ENCODE measurements at places on chromosomes 11 and 22.

DNA sequence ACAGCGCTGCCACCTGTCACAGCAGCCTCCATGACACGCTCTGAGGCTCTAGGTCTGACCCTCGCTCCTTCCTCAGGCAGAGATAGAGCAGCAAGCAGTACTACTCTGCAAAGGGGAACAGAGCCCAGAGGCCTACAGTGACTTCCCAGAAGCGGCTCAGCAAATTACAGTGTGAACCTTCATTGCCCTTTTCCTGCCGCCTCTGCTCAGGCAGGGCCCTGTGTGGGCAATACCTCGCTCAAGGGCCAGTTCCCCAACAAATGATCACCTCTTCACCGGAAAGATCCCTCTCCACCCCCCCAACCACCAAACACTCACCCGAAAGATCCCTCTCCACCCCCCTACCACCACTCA, 12.3 kb downstream of the KIAA0930 start:
- no peak for DNase-seq

- DNase-seq = no peak
Measured at GRCh38 chr11:111723595-111723994, 42.6 kb downstream of the PPP2R1B start.

DNA sequence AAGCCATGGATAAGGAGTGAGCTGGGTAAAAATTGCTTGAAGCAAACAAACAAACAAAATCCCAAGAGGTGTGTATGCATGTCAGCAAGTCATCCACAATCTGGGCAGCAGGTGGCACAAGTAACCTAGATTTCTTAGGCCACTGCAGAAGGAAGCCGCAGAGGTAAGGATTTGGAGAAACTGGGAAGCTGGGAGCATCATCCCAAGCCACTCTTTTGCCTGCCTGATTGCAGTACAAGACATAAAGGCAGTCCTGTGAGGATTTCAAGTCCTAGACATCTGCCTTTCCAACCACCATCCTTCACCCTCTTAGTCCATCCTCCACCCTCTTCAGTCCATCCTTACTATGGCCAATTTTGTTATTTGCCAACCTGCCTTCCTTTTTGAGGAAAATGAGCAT, 67.2 kb upstream of the BMAL1 start:
- no peak for DNase-seq

DNA sequence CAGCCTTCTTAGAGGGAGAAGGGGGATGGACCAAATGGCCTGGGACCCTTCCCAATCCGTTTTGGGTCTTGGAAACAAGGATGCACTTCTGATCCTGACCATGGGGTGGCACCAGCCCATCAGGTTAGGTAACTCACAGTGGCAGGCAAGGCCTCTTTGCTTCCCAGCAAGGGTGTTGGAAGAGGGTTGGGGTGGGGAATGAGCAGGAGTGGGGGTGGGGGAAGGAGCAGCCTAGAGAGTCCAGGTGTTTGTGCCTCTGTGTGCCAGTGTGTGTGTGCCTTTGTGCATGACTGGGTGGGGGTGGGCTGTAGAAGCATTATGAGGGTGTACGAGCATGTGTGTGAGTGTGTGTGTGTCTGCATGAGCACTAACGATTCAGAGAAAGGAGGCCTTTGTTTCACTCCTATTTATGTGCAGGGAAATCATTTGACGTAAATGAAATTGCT, 213.1 kb downstream of the INSC start:
- peak; percentile 68 for DNase-seq

GRCh38 chr22:49753276-49753890, 74.3 kb downstream of the BRD1 start:
- no peak for DNase-seq

- no peak for DNase-seq
Measured at GRCh38 chr11:99240192-99241030, 219.7 kb downstream of the CNTN5 start.

- DNase-seq = no peak
Measured at GRCh38 chr11:2448661-2449547, 4.1 kb downstream of the KCNQ1 start.

GRCh38 chr22:30483169-30483568, 11.4 kb upstream of the SEC14L3 start:
- DNase-seq = no peak

GRCh38 chr11:93221539-93221938, 23.7 kb upstream of the SLC36A4 start:
- DNase-seq = no peak

DNA sequence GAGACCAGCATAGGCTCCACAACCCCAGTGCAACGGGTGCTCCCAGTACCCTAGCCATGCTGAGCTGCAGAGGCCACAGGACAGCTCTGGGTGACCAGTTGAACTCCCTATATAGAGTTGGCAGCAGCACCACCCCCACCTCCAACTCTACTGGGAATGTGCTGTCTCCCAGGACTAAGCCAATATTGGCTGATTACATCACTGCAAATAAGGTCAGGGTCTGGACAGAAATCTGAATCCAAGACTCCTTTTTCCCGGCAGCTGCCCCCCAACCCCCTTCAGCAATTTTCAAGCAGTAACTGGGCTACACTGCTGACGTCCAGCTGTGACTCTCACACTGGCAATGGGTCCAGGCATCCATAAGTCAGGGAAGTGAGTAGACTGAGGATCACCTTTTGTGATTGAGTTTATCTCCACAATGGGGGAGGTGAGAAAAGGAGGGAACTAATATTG, at the start of gene HPX:
TSS of gene HPX (minus strand) at position 82 of the 453 bp plus-strand sequence. CDS start at position 58, 24 bp downstream.
- DNase-seq = no peak

- DNase-seq = no peak
Measured at GRCh38 chr11:105582497-105582896, 27.4 kb upstream of the GRIA4 start.

DNA sequence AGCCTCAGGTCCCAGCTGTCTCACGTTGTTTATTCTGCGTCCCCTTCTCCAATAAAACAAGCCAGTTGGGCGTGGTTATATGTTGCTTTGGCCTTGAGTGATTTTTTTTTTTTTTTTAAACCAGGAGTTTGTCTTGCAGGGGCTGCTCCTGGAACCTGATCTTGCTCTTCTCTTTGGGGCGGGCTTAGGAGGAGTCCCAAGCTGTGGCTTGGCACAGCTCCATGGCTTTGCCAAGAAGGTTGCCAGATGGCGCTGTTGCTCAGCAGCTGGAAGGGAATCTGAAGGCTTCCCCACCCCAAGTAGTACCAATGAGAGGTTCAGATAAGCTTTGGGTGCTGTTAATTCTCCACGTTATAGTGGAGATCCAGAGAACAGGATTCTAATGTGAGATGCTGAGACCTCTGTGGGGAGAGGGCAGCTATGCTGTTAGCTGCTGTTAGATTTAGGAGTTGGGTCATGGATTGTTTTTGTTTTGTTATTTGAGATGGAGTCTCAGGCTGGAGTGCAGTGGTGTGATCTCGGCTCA, 2.0 kb upstream of the FERMT3 start:
- DNase-seq = peak; percentile 68

GRCh38 chr11:115736146-115736545, 231.9 kb upstream of the CADM1 start:
- no peak for DNase-seq

DNA sequence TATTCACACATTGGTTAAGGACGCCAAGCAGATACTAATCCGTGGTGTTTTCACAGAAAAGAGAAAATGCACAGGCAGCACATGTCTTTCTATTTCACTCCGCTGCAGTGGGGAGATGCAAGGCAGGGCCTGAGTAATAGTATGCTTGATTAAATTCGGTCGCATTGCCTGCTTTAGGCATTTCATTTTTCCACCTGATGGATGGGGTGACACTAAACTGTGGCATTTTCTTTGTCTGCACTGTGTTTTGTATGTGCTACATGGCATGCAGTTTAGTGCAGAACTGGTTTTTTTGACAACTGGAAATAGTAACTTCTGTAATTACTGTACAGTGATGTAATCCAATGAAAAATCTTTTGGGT, 94.9 kb downstream of the SLC17A6 start:
- no peak for DNase-seq

- no peak for DNase-seq
Measured at GRCh38 chr22:38862375-38863329, 9.4 kb downstream of the CBX6 start.

DNA sequence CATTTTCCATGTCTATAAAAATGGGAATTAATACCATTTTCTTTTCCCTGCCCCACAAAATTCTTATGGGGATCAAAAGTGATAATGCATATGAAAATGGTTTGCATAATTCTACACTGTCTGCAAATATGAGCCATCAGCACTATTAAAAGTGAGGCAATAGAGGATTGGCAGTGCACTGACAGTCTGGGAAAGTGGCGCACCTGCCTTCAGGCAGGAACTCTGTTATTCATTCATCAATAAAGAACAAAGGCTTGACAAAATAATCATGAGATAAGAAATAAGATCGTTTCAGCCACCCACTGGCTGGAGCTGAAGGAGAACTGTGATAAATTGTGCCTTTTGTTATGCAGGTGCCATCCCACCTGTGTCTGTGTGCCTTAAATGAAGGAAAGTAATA, 49.5 kb downstream of the ARFGAP2 start:
- DNase-seq = no peak

DNA sequence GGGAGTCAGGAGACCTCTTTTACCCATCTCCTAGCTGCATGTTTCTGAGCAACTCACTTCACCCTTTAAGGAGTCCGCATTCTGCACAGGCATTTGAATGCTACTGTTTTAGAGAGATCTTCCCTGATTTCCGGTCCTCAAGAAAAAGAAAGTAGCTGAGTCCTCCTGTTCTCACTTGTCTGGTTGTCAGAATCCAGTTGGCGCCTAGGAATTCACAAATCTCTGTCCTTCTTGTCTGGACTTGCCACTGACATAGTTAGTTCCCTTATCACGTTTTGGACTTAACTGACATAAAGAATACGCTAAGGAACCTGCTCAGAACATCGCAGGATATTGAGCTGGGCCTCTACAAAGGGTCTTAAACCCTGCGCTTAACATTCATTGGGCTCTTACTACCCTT, 61.3 kb upstream of the OR5P2 start:
- no peak for DNase-seq

- no peak for DNase-seq
Measured at GRCh38 chr11:103850419-103851165, 185.8 kb upstream of the DDI1 start.

- DNase-seq = no peak
Measured at GRCh38 chr22:17481424-17481823, 81.9 kb upstream of the SLC25A18 start.

DNA sequence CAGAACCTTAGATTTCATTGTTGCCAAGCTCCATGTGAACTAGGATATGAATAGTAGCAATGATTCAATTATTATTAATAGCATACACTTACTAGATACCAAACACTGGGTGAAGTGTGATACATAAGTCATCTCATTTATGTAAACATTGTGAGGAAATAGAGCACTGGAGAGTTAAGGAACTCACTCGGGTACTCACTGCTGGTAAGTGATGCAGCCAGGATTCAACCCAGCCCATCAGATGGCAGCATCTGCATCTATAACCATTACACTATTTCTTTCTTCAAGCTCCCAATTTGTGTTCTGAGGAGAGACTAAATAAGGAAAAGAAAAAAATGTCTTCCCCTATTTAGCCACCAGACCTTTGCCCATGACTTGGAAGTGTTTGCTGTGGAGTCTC, 10.2 kb upstream of the ALG8 start:
- DNase-seq = peak; percentile 10

DNA sequence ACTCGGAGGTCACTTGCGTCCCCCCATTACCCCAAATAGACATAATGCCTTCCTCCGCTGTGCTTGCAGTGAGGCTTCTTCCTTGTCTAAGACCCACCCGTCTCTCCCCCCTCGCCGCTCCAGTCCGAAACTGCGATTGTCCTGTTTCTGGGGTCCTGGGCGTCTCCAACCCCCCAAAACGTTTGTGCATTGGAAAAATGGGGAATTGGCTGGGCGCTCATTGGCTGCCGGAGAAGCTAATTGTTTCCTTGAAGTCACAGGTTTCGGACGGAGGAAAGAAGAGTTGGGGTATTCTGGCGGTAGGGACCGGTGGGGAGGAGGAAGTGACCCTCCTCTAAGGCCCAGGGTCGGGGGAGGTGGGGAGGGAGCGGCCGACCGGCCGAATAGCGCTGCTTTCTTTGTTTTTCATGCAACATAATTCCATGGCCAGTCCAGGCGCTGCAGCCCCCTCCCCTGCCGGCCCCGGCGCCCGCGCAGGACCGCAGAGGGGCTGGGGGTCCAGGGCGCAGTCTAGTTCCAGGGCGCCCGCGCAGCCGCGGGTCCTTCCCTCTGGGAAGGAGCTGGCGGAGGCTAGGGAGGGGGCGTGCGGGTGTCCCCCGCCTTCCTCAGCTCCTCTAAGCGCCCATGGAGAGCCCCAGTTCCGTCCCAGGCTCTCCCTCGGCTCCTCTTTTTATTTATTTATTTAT, 12.7 kb upstream of the CPT1A start:
- DNase-seq = no peak

DNA sequence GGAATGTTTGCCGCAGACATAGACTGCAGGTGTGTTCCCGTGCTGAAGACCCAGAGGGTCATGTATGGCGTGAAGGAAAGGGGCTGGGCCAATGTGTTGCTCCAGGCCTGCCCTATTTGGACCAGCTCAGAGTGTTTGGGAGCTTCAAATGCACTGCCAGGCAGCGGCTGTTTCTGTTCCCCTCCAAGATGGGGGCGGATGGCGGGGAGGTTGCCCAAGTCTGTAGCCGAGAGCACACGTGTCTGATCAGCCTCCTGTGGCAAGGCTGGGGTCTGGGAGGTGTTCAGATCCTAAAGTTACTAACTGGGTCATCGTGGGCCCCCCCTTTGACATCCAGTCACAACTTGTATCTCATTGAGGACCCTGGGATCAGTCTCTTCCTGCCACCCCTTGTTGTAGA, 45.5 kb downstream of the CACNA1I start:
- no peak for DNase-seq

DNA sequence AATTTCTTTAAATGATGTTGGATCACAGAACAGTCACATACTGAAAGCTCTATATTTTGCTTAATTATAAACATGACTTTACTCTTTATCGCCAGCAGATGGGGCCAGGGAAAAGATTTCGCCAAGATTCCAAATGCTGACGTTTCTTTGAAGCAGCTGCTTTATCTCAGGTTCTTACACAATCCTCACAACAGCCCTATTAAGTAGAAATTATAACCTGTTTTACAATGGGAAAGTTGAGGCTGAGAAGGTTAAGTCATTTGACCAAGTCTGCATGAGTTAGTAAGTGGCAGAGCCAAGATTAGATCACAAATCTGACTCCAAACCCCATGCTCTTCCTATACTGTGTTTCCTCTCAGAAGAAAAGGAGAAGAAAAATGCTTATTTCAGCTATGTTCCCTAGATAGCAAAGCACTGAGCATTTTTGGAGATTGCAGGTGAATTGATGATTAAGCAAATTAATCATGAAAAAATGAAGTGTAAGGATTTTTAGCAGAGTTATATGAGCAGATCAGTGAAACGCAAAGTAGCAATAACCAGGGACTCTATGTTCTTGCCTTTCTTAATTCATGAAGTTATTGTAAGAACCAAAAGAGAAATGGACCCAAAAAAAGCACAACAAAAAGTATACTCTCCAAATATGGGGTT, 79.0 kb downstream of the AASDHPPT start:
- peak; percentile 40 for DNase-seq

GRCh38 chr11:117960406-117960805, 25.8 kb upstream of the IL10RA start:
- no peak for DNase-seq

All from NCI-H446 (cell line).